ENCODE measurements at places on chromosomes 4 and X.

DNA sequence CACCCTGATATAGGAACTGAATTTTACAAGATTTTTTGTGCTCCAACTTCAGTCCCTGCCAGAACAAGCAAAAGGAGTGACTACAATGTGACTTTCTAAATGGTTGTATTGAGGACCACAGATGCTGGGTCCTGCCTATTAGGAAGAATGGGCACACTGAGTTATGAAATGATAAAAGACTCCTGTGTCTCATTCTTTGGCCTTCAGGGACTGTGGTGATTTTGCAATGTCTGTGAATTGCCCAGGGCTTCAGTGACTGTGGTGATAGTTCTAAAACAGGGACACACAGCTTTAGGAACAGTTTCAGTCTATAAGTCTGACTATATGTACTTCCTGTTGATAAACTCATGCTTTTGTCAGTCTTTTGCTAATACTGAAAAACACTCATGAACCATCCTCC, 210.2 kb downstream of the DMD start:
- DNase-seq = no peak

- DNase-seq = no peak
Measured at GRCh38 chr4:122632396-122633143, 11.7 kb upstream of the IL21 start.

DNA sequence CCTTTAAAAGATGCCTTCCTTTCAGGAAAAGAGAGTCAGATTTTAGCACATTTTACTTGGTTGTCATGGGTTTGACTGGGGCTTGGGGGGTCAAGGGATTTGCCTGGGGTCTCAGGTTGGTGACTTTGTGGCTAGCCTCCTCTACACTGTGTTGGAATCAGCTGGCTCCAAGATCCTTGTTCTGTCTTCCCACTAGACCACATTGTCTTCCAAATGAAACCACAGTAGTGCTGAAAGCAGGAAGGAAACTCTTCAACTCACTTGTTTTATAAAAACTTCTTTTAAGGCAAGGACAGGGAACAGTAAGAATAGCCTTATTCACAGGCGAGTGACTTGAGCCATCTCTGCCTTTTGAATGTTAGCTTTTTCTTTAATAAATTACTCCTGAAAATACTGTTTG, 37.0 kb upstream of the OTUD4 start:
- DNase-seq = no peak

- DNase-seq = no peak
Measured at GRCh38 chrX:134741746-134742145, 83.5 kb upstream of the PLAC1 start.

DNA sequence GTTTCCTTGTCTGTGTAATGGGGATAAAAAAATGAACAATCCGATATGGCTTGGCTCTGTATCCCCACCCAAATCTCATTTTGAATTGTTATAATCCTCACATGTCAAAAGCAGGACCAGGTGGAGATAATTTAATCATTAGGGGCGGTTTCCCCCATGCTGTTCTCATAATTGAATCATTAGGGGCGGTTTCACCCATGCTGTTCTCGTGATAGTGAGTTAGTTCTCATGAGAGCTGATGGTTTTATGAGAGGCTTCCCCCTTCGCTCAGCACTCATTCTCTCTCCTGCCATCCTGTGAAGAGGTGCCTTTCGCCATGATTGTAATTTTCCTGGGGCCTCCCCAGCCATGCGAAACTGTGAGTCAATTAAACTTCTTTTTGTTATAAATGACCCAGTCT, 633.5 kb downstream of the RAPGEF2 start:
- DNase-seq = no peak

DNA sequence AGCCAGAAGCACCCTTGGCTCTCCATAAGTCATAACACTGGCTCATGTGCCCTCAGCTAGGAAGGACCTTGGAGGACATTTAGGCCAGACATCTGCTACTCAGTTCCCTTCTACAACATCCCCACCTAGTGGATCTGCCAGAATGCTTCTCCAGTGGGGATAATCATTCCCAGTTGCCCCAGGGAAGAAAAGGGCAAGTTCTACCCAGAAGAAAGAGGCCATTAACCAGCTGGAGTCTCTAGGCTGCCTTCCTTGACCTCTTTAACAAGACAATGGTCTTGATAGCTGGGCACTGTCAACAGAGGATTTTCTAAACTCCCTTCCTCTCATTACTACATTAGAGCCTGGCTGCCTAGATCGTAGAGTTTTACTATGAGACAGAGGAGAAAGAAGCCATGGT, 42.0 kb downstream of the LGI2 start:
- DNase-seq = peak; percentile 76

DNA sequence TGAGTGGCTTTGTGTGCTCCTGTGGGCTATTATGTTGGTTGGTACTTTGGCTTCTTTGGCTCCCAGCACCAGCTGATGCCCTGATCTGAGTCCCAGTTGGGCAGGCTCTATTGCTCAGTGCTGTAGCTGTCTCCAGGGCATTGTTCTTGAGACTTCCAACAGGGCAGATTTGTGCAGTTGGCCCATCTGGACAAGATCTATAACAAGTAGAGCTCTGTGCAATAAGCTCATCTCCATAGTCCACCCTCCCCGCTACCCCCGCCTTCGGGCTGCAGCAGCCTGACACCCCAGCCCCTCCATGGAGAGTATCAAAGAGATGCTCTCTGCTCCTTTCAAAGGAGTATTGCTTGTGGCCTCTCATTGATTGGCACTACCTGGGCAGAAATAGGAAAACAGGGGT, 5.8 kb upstream of the TMEM31 start:
- no peak for DNase-seq

Measured in GM03348 (cell line).